ENCODE measurements at places on chromosomes 11 and 22.

- no peak for DNase-seq
These were observed 367.9 kb downstream of the METTL15 start for GRCh38 chr11:28476049-28476448.

DNA sequence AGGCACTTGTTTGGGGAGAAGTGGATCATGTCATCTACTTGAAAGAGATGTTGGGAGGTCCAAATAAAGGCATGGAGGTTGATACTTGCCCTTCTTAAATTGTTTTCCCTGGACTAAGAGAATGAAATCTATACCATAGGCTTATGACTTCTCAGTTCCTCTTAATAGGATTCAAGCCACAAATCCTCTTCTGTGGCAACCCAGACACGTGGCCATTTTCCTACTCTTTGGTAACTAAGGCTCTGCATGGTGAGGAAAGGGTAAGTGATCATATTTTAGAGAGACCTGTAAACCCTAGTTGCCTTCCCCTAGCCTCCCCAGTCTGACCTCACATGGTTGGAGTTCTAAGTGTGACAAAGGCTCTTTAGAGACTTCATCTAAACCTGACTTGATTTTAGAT, 72.9 kb upstream of the CD44 start:
- no peak for DNase-seq

DNA sequence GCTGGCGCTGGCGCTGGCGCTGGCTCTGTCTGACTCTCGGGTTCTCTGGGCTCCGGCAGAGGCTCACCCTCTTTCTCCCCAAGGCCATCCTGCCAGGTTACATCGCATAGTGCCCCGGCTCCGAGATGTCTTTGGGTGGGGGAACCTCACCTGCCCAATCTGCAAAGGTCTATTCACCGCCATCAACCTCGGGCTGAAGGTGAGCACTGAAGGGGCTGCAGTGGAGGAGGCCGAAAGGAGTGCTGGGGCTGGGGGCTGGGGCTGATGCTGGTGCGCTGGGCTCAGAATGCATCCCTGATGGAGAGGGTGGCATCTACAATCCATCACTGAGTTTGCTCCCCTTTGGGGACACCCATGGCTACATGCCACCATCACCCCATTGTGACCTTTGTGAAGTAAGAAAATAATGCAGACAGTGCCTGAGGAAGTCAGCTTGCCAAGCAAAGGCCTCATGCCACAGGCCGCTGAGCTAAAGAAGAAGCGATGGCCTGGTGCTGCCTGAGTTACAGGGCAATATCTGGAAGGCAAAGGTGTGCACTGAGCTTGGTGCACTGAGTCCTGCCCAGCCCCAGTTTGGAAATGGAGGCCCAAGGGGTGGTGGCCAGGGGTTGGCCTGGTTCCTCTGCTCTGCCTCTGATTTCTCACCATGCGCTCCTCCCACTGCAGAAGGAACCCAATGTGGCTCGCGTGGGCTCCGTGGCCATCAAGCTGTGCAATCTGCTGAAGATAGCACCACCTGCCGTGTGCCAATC, 620 bp downstream of the SMPD1 start:
- no peak for DNase-seq

- DNase-seq = no peak
These were observed 28.5 kb upstream of the DDX6 start for GRCh38 chr11:118819334-118820024.

GRCh38 chr11:20158597-20159257, 1.5 kb downstream of the DBX1 start:
- no peak for DNase-seq

DNA sequence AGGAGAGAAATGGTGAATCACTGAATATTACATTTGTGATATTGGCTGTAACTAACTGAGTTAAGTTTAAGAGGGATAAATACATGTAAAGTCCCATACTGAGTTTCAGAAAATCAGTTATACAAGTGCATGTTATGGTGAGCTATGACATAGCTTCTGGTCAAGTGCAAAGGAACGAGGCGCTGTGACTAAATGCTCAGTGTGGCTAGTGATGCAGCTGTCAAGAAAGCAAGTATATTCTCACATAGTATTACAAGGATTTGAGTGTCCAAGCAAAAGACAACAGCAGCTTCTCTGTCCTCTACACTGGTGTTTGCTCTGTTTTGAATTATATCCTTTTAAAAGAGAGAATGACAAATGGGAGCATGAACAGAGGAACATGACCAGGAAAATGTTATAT, 40.1 kb downstream of the CSRP3 start:
- no peak for DNase-seq

- no peak for DNase-seq
These were observed 702 bp downstream of the BIRC2 start for GRCh38 chr11:102347462-102348370.

GRCh38 chr11:113901141-113901540, 3.5 kb upstream of the HTR3B start:
- no peak for DNase-seq

GRCh38 chr22:19604711-19605268, 80.6 kb upstream of the CLDN5 start:
- DNase-seq = no peak
